ENCODE measurements at places on chromosomes 12 and 14. TPM values are rescaled to one million over a fixed set of nuclear protein-coding genes. Genes with fewer than 3 reads are reported as not detected.

The TGM1 gene
- 0.21 TPM for total RNA-seq

The SAMD4A gene
- 172 TPM for total RNA-seq

The PDE3A gene
- 78.3 TPM for total RNA-seq

The COX8C gene
- total RNA-seq: not detected

The HSPA2 gene
- 33.7 TPM for total RNA-seq

The ENDOU gene
- total RNA-seq: 0.49 TPM

The E2F7 gene
- total RNA-seq: not detected

All from thoracic aorta (tissue), 2 donors.